Liver (tissue), 10 donors: ENCODE measurements at places on chromosomes 4 and X.

- DNase-seq = no peak
Observed at GRCh38 chr4:8278009-8278395, 8.4 kb downstream of the HTRA3 start.

GRCh38 chr4:142656178-142656577, 189.9 kb downstream of the INPP4B start:
- peak; percentile 34 for DNase-seq

DNA sequence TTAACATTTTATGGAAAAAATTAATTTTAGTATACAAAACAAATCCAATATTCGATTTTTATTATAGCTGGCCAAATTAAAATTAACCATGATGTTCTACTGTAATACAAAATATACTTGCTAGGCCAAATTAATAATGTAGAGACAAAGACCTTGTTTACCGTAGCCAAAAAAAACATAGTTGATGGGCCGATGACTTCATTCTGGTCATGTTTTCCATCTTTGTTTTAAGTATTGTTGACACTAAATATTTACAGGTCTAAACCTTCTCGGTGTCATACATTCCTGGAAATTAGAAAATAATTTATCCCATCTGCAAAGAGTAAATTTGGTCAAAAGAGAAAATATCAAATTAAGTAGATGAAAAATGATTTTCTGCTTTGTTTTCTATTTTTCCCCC, 698.5 kb downstream of the GRID2 start:
- no peak for DNase-seq

DNA sequence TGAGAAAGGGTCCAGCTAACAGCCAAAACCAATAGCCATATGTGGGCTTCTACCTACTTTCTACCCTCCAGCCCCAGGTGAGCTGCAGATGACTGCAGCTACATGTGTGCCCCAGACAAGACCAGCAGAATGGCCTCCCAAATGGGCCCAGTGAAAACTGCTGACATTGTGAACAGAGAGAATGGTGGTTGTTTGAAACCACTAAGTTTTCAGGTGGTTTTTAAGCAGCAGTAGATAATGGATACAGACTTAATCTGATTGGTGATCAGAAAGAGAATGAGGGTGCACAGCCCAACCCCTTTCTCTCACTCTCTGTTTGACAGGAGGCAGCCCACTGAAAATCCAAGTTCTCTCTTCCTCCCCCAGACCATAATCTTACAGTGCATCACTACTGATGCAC, 42.5 kb upstream of the BBS12 start:
- no peak for DNase-seq

- no peak for DNase-seq
Observed at GRCh38 chrX:40864972-40865371, 129.6 kb upstream of the MED14 start.

- DNase-seq = no peak
Observed at GRCh38 chr4:53551958-53552357, 39.3 kb downstream of the LNX1 start.

- no peak for DNase-seq
Observed at GRCh38 chr4:156800463-156800862, 171.1 kb downstream of the PDGFC start.

- no peak for DNase-seq
Observed at GRCh38 chr4:25879991-25880651, 17.3 kb upstream of the SEL1L3 start.

- DNase-seq = no peak
Observed at GRCh38 chr4:107366016-107366735, 330.1 kb upstream of the DKK2 start.

DNA sequence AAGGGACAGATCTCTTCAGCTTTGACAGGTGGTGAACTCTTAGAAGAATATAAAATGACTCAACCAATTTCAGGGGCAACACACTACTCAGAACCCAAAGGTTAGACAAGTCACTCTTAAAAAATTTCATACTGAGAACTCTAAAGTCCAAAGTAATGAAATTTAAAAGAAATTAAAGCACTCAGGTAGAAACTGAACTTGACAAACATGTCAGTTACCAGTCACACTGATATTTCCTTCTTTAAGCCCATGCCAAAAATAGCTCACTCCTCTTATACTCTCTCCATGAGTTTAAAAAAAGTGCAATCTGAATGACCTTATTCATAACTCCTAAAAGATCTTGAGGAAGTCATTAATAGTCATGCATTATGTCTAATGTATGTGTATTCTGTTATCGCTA, 40.3 kb downstream of the AMMECR1 start:
- DNase-seq = no peak

- DNase-seq = no peak
Observed at GRCh38 chrX:44234116-44234515, 109.4 kb downstream of the EFHC2 start.

DNA sequence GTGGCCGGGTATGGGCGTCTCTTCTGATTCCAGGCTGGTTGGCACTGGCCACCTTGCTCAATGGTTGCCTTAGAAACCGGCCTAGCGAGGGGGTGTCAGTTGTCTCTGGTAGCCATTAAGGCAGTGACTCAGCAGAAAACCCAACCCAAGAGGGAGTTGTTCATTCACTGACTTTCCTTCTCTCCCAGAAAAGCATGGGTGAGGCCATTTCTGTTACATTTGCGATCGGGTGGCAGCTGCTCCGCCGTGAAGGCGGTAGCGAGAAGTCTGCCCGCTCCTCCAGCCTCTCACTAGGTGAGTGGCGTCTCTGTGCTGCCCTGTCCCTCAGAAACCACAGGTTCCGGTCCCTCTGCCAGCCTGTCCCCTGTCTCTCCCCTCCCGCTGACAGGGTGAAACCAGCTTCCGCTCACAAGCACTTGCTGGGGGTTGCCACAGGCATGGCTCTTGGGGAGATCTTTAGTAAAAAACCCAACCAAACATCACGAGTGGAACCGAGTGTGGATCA, 17.4 kb downstream of the IRAK1 start:
- DNase-seq = no peak

- no peak for DNase-seq
Observed at GRCh38 chr4:4782969-4783368, 76.5 kb upstream of the MSX1 start.

DNA sequence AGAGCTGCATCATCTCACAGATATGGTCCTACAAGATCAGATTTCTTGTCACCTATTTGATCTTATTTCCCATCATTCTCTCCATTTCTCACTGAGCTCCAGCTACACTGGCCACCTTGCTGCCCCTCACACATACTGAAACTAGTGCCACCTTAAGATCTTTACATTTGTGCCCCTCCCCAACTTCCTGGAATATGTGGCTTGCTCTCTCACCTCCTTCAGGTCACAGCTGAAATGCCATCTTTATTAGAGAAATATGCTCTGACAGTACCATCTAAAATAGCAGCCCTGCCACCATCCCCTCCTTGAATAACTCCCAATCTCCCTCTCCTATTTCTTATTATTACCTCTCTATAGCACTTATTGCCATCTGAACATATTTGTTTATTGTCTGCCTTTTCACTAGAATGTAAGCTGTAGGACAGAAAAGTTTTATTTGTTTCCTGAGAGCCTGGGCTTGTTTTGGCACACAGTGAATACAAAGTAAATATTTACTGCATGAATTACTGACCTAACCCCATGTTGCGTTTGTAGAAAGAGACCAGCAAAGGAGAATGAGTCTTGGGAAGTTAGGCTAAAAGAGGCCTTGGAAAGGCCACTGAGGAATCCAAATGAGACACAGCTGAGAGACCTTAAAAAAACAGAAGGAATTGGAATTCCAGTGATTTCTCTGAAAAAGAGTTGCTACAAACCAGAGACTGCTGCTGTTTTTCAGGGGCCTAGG, 22.7 kb downstream of the DYNLT3 start:
- no peak for DNase-seq

DNA sequence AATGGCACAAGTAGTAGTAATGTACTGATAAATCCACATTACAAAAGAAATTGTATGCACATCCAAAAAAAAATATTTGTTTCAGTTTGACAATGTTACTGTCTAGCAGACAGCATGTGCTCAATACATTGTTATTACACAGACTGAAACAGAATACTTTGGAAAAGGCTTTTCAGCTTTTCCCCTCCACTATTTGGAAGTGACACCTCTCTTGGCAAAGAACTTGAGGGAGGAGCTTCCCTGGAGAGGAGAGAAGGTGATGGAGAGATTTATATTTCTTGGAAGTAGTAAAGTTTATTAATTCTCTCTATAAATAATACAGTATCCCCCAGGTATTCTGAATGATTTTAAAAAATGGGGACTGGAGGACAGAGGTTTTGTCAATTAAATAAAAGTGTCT, 131.8 kb downstream of the SCFD2 start:
- no peak for DNase-seq

- no peak for DNase-seq
Observed at GRCh38 chr4:39320381-39321115, 45.6 kb downstream of the RFC1 start.

GRCh38 chrX:134948333-134949241, 42.2 kb upstream of the SMIM10 start:
- DNase-seq = no peak

DNA sequence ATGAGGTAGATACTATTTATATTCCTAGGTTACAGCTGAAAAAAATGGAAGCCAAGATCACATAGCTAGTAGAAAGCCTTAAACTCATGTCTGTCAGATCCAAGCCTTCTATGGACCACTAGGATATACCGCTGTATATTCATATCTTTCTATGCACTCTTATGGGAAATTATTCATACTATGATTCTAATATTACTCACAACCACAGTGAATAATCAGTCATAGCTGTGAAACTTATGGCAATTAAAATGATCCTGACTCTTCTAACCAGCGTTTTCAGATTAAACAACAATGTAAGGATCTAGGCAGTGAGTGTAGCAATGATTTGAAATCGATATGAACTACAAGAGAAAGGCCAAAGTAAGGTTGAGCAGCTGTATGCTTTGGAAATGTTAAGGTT, 111.0 kb downstream of the RASGEF1B start:
- DNase-seq = no peak

DNA sequence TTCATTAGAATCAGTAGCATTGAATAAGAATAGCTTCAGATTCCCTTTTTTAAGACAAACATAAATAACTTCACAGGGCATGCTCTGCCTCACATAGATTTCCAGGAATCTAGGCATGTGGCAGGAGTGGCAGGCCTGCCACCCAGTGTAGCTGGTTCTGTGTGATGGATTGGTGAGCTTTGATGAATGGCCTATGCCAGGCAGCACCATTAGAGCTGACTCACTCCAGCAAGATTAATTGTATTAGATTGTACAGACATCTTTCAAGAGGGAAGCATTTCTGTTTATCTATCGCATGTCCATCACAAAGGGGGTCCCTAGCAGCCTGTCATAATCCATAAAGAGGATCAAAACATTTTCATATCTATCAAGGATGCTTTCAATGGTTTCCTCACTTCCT, 71.9 kb downstream of the NAA11 start:
- DNase-seq = no peak

GRCh38 chr4:163110442-163110841, 56.2 kb downstream of the NAF1 start:
- DNase-seq = no peak

DNA sequence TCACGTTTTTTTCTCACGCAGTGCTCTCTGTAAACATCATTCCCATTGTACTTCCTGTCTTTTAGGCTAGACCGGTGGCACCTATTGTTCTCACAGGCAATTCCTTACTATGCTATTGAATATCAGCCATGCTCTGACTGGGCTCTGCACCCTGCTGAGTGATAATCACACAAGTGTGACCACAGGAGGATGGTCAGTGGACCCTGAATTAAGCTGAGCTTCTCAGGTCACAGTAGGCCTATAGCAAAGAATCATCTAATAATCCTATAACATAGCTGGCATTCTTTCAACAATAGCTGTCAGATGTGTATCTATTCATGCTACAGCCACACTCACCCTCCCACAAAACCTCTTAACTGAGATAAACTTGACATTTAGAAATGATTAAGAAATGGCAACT, 2399.8 kb upstream of the TENM3 start:
- no peak for DNase-seq

GRCh38 chr4:121308328-121308663, 72.5 kb downstream of the QRFPR start:
- DNase-seq = no peak

DNA sequence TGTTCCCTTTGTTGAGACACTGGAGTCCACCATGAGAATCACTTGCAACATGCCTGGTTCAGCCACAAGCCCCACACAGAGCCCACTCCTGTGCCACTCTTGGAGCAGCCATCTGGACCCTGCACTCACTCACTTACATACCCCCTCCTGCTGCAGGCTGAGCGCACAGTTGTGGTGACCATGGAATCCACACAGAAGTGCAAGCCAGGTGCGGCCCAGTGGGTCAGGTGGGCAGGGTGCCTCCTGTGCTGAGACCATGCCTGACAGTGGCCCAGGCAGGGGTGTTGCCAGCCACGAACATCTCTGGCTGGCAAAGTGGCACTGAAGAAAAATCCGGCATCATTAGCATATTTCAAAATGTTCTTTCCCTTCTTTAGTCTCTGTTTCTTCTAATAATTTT, 17.4 kb upstream of the CXorf51A start:
- DNase-seq = no peak

DNA sequence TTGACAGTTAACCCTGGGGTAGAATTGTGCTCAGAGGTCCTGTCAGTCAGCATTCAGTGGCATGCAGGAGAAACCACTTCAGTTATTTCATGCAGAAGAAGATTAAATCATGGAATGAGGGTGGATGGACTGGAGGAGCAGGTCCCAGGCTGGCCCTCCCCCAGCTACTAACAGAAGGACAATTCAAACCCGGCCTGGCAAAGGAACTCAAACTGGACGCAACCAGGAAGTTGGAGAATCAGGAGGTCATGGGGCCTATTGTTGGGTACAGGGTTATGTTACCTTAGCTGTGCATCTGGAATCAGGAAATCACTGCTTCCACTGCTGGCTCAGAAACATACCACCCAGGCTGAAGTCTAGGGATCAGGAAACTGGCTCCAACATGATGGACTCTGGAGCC, 121.4 kb downstream of the GPAT3 start:
- DNase-seq = no peak

- no peak for DNase-seq
Observed at GRCh38 chr4:828641-829271, 2.8 kb upstream of the CPLX1 start.

- DNase-seq = no peak
Observed at GRCh38 chr4:17797808-17798207, 12.7 kb downstream of the DCAF16 start.

- DNase-seq = no peak
Observed at GRCh38 chr4:105113800-105114199, 32.9 kb upstream of the TET2 start.

DNA sequence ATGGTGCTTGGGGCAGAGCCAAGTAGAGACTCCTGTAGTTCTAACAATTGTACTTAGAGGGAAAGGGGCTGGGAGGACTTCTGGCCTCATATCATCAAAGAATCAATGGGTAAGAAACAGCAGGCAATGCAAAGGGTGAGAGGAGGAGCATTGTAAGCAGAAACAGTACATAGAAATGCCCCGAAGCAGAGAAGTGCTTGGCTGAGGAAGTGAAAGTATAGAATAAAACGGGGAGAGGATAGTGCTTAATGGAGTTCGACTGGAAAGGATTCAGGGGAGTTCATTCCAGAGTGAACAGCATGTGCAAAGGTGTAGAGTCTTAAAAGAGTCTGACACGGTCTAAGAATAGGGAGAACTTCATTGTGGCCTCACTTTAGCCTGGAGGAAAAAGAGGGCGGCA, 103.0 kb downstream of the SYNPO2 start:
- DNase-seq = no peak

GRCh38 chr4:10872833-10873517, 188.4 kb upstream of the CLNK start:
- no peak for DNase-seq

GRCh38 chrX:154603438-154604430, 15.3 kb downstream of the CTAG1B start:
- no peak for DNase-seq

GRCh38 chrX:49704691-49705404, 9.1 kb upstream of the PAGE1 start:
- no peak for DNase-seq

GRCh38 chr4:954211-955020, 19.0 kb downstream of the DGKQ start:
- DNase-seq = no peak
